ENCODE measurements at places on chromosomes 5 and 9.

DNA sequence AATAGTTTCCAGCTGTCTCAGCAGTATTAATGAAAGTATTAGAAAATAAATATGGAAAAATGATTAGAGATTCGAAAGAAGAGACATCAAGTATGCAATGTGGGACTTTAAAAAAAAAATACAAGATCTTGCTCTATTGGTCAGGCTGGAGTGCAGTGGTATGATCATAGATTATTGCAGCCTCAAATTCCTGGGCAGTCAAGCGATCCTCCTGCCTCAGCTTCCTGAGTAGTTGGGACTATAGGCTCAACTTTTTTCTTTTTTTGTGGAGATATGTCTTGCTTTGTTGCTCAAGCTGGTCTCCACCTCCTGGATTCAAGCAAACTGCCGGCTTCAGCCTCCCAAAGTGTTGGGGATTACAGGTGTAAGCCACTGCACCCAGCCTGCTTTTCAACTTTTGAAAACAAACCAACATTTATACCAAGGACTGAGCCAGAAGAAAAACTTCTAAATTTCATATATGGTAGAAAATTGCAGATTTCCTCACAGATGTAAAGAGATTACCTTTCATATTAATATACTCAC, 323.1 kb downstream of the ADGRV1 start:
- H3K4me3 ChIP-seq, result no peak overlapping the region
- no peak overlapping the region for H3K27ac ChIP-seq
- no peaks in the 10 kb centered on the region for H3K27me3 ChIP-seq
- no peaks in the 10 kb centered on the region for H3K36me3 ChIP-seq
- no peak for DNase-seq
- H3K4me1 ChIP-seq, result no peaks in the 10 kb centered on the region

GRCh38 chr9:78549711-78550110, 252.8 kb downstream of the PSAT1 start:
- no peak overlapping the region for H3K4me3 ChIP-seq
- no peaks in the 10 kb centered on the region for H3K36me3 ChIP-seq
- H3K27ac ChIP-seq, result no peak overlapping the region
- DNase-seq, result no peak

GRCh38 chr5:118506217-118506852, 482.0 kb downstream of the DTWD2 start:
- no peaks in the 10 kb centered on the region for H3K36me3 ChIP-seq
- no peaks in the 10 kb centered on the region for H3K27me3 ChIP-seq
- H3K4me3 ChIP-seq, result no peak overlapping the region
- H3K27ac ChIP-seq, result no peak overlapping the region
- no peaks in the 10 kb centered on the region for H3K4me1 ChIP-seq

- no peaks in the 10 kb centered on the region for H3K36me3 ChIP-seq
- no peak overlapping the region for H3K27ac ChIP-seq
- DNase-seq, result no peak
- H3K27me3 ChIP-seq, result no peaks in the 10 kb centered on the region
Measured at GRCh38 chr5:140111011-140111858, 2.7 kb upstream of the PURA start.

GRCh38 chr9:21155501-21155900, 11.0 kb downstream of the IFNA21 start:
- H3K27me3 ChIP-seq, result no peaks in the 10 kb centered on the region
- H3K4me1 ChIP-seq, result peaks cover 5% of the 10 kb centered on the region
- H3K4me3 ChIP-seq, result no peak overlapping the region
- no peak overlapping the region for H3K27ac ChIP-seq
- no peaks in the 10 kb centered on the region for H3K36me3 ChIP-seq

DNA sequence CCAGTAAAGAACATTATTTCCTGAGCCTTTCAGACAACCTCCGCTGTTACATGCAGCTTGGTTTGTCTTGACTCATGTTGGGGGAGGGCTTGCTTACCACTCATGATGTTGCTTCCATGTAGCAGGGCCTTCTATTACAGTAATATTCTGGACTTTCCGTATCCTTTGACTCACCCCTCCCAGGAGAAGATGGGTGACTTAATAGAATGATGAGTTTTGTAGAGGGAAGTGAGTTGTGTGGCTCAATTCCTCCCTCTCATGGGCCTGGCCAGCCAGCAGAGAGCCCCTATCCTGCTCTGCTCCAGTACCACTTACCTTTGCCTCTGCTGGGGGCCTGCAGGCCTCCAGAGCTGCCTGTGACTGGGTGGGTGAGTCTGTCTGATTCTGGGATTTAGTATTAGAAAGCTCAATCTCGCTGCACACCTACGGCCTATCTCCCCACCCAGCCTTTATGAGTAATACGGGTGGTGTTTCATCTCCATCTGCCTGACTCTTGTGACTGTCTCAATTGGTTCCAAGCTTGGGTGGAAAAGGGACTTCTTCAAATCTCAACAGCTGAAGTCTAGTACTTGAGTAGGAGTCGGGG, 52.6 kb upstream of the KLF9 start:
- no peaks in the 10 kb centered on the region for H3K27me3 ChIP-seq
- H3K27ac ChIP-seq, result no peak overlapping the region
- no peak for DNase-seq
- no peaks in the 10 kb centered on the region for H3K4me1 ChIP-seq
- no peak overlapping the region for H3K4me3 ChIP-seq
- no peaks in the 10 kb centered on the region for H3K36me3 ChIP-seq

DNA sequence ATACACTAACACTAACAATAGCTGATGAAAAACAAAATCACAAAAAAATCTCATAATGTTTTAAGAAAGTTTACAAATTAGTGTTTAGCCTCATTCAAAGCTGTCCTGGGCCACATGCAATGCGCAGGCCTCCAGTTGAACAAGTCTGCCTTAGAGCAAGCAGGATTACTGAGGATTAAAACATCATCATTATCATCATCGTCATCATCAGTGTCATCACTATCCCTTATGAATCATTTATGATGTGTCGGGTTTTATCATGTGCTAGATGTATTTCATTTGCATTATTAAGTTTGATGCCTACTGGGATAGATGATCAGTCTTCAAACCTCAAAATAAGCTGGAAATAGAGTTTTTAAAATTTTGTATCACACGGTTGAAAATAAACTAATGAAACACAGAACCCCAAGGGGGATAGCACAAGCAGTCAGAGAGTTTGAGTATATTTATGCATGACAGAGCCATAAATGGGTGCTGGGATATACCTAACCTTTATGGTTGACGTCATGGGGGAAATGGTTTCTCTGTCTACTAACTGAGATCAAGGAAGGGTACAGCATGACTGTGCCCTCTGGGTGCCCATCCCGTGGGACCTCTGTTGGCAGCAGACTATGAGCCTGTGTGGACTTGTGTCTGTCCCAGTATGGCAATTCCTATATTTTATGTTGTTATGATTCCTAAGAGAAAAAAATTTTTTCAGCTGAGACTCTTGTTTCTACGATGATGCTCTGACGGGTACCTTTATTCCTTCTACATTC, 150.3 kb upstream of the ADRA1B start:
- no peak overlapping the region for H3K27ac ChIP-seq
- no peaks in the 10 kb centered on the region for H3K27me3 ChIP-seq
- H3K4me1 ChIP-seq, result no peaks in the 10 kb centered on the region
- DNase-seq, result no peak
- H3K36me3 ChIP-seq, result no peaks in the 10 kb centered on the region
- no peak overlapping the region for H3K4me3 ChIP-seq

DNA sequence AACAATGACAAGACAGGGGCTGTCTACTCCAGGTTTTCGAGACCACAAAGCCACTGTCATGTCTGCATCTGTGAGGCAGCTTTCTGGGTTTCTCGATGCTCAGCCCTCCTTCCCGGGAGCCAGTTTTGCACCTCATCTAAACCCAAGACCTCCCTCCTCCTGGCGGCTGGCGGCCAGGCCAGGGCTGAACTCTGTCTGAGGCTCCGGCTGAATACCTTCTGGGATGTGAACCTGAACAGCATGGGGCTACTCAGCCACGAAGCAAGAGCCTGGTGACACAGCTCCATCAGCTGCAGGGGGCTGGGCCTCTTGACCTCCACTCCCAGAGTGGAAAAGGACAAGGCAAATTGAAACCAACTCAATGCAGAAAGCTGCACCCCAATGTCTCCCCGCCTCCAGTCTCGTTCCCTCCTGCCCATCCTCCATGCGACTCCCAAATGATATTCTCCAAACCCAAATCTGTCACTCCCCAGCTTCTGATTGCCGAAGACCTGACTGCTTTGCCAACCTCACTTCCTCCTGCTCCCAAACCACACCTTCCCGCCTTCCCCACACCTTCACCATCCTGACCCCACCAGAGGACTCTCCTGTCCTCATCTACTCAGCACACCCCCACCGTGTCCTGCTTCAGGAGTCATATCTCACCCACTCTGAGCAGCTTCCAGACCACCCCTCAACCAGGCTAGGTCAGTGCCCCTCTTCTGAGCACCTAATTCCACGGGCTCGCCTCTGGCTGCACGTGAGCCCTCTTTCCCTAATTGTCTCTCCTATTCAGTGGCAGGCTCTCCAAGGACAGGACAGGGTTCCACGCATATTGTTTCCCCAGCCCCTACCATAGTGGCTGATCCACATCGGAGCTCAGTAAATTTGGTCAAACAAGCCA, 4.5 kb downstream of the ANKS6 start:
- no peak for DNase-seq
- H3K27ac ChIP-seq, result no peak overlapping the region
- H3K4me3 ChIP-seq, result no peak overlapping the region
- H3K27me3 ChIP-seq, result no peaks in the 10 kb centered on the region
- no peaks in the 10 kb centered on the region for H3K4me1 ChIP-seq

DNA sequence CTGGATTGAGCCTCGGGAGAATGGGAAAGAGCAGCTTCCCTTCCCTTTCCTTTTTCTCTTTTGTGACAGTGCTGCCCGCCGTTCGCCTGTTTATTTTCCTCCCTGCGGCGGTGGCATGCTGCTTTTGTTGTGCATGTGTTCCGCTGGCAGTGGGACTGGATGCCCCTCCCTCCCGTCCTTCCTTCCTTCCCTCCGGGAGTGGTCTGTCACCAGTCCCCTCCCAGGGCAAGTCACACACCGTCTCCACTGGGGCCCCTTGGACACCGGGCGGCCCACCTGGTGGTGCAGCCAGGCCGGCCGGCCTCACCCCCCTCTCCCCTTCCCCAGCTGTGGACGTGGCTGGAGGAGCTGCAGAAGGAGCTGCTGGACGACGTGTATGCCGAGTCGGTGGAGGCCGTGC, 214.7 kb downstream of the TRIO start:
- H3K27me3 ChIP-seq, result no peaks in the 10 kb centered on the region
- H3K4me3 ChIP-seq, result no peak overlapping the region
- no peak for DNase-seq
- no peak overlapping the region for H3K27ac ChIP-seq

GRCh38 chr9:89457376-89457855, 40.5 kb downstream of the SEMA4D start:
- H3K27me3 ChIP-seq, result no peaks in the 10 kb centered on the region
- H3K4me3 ChIP-seq, result no peak overlapping the region
- no peaks in the 10 kb centered on the region for H3K4me1 ChIP-seq
- no peak overlapping the region for H3K27ac ChIP-seq
- no peak for DNase-seq

GRCh38 chr9:113616116-113616515, 152.6 kb downstream of the RGS3 start:
- H3K36me3 ChIP-seq, result no peaks in the 10 kb centered on the region
- H3K27me3 ChIP-seq, result no peaks in the 10 kb centered on the region
- no peak overlapping the region for H3K27ac ChIP-seq
- no peak for DNase-seq
- H3K4me1 ChIP-seq, result peaks cover 58% of the 10 kb centered on the region

- no peak overlapping the region for H3K4me3 ChIP-seq
- H3K27ac ChIP-seq, result no peak overlapping the region
- H3K36me3 ChIP-seq, result no peaks in the 10 kb centered on the region
- peaks cover 21% of the 10 kb centered on the region for H3K27me3 ChIP-seq
- H3K4me1 ChIP-seq, result no peaks in the 10 kb centered on the region
- DNase-seq, result no peak
Measured at GRCh38 chr9:132784286-132784830, 93.7 kb downstream of the AK8 start.

DNA sequence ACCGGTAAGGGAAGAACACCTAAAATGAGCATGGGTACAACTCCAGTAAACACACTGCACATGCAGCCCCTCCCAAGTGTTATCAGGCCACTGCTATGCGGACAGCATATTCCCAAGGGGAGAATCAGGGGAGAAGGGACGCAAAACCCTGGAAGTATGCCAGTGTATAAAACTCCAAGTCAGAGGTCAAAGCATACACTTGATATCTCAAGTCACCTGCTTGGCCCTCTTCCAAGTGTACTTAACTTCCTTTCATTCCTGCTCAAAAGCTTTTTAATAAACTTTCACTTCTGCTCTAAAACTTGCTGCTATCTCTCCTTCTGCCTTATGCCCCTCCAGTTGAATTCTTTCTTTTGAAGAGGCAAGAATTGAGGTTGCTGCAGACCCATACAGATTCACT, 408.1 kb downstream of the HTR1A start:
- DNase-seq, result no peak
- no peaks in the 10 kb centered on the region for H3K36me3 ChIP-seq
- H3K27ac ChIP-seq, result no peak overlapping the region
- no peaks in the 10 kb centered on the region for H3K27me3 ChIP-seq
- no peak overlapping the region for H3K4me3 ChIP-seq
- H3K4me1 ChIP-seq, result no peaks in the 10 kb centered on the region

DNA sequence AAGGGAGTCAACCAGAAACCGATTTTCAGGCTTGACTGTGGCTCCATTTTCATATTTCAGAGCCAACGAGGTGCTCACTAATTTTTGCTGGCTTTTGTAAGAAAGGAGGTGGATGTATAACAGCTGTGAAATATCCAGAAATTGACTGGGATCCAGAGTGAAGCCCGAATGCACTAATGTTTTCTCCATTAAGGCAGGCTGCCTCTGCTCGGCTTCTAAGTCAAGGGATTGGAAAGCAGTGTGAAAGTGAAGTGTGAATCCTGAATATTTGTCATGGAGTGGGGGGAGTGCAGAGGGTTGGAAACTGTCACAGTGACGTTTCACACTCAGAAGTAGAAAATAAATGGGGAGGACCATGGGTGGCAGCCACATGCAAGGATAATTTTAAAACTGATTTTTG, 237.4 kb downstream of the GOLPH3 start:
- no peak overlapping the region for H3K27ac ChIP-seq
- DNase-seq, result no peak
- no peaks in the 10 kb centered on the region for H3K36me3 ChIP-seq
- H3K27me3 ChIP-seq, result no peaks in the 10 kb centered on the region
- H3K4me1 ChIP-seq, result peaks cover 19% of the 10 kb centered on the region

GRCh38 chr5:123805300-123805699, 293.3 kb downstream of the CSNK1G3 start:
- H3K4me3 ChIP-seq, result no peak overlapping the region
- no peak for DNase-seq
- no peak overlapping the region for H3K27ac ChIP-seq
- peaks cover 33% of the 10 kb centered on the region for H3K4me1 ChIP-seq
- H3K36me3 ChIP-seq, result no peaks in the 10 kb centered on the region

DNA sequence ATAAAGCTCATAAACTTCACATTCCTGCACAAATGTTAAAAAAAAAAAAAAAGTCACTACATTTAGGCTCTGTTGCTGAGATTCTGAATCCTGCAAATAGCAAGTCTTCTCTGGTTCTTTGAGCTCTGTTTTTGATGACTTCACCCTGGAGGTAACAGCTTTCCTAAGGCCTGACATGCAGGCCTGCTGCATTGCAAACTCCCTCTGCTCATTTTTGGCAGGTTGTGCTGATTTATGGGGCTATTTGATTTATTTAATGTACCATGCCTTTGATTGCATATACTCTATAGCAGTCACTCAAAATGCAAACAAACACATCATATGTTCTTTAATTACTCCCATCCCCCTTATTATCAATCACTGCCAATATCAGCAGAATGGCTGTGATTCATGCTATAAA, 416.1 kb upstream of the IZUMO3 start:
- no peak overlapping the region for H3K27ac ChIP-seq
- no peak overlapping the region for H3K4me3 ChIP-seq
- DNase-seq, result no peak
- H3K36me3 ChIP-seq, result no peaks in the 10 kb centered on the region
